CD8-positive, alpha-beta T cell (primary cell): ENCODE measurements at places on chromosomes 3 and 15.

DNA sequence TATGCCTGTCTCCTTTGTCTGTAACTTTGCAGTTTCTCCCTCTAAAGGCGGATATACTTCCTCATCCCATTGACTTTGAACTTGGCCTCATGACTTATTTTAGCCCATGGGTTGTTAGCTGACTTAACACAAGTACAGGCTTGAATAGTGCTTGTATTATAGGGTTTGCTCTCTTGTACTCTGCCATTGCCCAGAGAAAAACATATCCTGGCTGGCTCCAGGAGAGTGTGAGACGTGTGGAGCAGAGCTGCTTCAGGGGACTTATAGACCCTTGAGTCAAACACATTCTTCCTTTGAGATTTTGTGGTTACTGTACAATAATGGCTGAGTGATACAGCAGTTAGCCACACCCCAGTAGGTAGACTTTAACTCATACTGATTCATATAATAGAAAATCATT, 124.0 kb downstream of the RAP2B start:
- no peak for DNase-seq

DNA sequence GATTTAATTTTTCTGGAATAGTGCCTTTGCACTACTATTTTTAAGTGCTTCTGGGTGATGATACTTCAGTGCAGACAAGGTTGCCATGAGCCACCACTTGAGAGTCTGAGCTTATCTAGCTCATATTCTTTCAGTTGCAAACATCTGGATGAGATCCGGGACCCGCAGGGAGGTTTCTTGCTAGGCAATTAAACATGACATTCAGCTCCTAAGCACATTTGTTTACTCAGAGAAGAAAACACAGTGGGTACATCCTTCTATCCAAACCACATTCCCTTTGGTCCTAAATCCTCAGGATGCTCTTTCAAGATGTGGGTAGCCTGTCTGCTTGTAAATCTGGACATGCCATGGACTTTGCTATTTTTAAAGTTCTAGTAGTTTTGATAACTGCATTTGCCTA, 12.0 kb downstream of the PLSCR1 start:
- no peak for DNase-seq

DNA sequence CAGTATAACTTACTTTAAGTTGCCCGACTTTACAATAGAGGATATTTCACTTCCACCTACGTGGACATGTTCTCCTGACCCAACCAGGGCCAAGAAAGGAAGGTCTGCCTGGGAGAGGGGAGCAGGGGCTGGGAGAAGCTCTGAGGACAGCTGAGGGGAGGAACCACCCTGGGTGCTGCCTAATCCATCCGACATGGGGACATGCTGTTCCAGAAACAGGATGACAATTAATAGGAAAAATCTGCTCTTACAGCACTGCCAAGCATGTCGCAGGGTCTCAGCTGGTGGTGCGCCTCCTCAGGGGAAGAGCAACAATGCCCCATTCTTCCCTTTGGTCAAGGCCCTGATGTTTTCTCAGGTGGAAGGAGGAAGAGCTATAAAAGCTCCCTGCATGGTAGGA, 132.3 kb downstream of the NTRK3 start:
- no peak for DNase-seq

DNA sequence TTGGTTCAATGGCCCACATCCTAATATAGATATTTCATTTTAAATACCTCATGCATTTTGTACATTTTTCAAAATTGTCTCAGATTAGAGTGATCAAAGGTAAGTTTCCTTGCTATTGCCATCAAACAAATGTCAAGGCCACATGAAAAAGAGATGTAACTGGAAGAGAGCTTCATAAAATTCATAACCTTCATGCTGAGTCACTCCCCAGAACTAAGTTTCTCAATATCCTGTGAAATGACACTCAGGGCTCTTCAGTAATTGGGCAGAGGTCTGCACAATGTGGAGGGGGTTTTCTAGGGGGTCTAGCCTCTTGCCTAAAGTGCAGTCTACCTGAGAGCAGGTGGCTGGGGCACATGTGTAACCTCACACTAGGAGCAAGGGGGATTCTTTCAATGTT, 152.2 kb upstream of the SLC2A2 start:
- DNase-seq, result no peak

DNA sequence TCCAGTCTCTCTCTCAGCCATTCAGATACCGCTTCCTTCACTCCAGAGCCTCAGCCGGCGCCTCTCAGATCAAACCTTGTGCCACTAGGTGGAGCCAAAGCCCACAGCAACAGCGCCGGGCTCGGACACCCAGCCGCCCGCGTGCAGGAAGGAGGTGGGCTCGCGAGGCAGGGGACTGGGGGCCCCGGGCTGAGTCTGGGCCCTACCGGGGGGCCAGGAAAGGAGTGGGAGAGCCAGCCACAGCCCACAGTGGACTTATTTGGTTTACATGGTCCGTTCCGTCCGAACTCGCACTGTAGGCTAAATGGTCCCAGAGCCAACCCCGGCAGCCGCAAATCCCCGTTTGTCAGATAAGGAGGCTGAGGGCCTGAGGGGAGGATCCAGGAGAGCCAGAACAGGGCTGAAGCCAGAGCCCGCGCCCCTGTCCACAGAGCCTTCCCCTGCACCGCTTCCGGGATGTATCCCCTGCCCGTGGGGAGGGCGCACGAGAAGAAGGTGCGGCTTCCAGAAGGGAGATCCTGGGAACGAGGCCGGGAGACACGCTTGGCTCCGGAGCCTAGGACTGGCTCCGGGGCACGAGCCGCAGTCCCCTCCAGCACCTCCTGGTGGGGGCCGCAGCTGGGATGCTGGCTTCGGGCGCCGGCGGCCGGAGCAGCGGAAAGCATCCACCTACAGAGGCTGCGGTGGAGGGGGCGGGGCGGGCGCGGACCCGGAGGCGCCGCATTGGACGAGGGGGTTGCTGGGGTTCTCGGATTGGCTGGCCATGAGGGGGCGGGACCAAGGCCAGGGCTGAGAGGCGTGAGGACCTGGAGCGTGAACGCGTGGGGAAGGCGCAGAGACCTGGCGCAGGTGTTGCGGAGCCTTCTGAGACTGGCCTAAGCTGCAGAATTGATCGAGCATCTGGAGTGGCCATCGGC, 6.5 kb upstream of the CYP11A1 start:
- peak; percentile 92 for DNase-seq

- DNase-seq, result no peak
Observed at GRCh38 chr15:55422089-55422488, 13.8 kb downstream of the PIERCE2 start.

GRCh38 chr3:134308350-134308891, 57.8 kb upstream of the RYK start:
- DNase-seq, result peak; percentile 77
